C1 segment of cervical spinal cord (tissue), 14 donors: ENCODE measurements at places on chromosomes 7 and 10.

GRCh38 chr10:112201334-112201733, 17.8 kb upstream of the GPAM start:
- DNase-seq, result no peak

DNA sequence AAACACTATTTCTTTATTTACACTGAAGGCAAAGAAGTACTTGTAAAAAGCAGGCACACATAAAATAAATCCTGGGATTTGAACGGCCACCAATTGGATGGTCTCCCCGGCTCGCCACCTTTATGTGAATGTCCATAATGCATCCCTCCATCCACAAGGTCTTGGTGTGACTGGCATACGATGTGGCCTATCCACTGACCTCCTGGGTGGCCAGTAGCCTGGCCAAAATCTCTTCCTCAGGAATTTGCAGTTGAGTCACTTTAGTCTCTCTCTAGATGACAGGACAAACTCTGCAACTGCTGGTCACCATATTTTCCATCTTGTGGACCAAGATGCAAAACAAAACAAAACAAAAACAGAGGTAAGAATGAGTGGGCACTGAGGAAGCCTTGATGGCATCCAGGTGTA, 39.1 kb downstream of the CDK1 start:
- DNase-seq, result no peak

DNA sequence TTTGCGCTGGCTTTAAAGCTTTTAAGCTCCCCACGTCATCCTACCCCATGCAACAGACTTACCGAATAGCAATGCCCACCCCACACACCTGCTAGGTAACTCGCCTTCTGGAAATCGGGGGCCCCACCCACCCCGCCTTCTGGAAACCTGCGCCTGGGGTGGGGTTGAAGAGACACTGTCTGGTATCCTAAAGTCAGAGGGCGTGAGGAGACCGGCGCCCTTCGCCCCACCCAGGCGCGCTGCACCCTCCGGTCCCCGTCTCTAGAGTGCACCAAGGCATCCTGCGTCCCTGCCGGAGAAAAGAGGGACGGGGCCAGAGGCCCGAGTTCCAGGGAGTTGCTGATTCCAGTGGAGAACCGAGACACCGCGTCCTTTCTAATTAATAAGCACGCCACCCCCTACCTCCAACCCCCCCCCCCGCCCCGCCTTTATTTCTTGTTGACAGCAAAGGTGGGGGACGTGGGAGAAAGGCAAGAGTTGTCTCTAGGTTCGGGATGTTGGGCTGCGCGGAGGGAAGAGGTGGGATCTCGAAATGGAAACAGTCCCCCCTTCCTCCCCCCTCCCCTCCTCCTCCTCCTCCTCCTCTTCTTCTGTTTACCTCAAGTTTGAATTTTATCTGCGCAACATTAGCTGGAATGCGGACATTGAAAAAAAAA, 220.9 kb upstream of the MKLN1 start:
- peak; percentile 70 for DNase-seq

GRCh38 chr10:51788273-51788672, 88.9 kb upstream of the CSTF2T start:
- no peak for DNase-seq

- no peak for DNase-seq
Observed at GRCh38 chr10:20596911-20597310, 300.2 kb downstream of the NEBL start.

DNA sequence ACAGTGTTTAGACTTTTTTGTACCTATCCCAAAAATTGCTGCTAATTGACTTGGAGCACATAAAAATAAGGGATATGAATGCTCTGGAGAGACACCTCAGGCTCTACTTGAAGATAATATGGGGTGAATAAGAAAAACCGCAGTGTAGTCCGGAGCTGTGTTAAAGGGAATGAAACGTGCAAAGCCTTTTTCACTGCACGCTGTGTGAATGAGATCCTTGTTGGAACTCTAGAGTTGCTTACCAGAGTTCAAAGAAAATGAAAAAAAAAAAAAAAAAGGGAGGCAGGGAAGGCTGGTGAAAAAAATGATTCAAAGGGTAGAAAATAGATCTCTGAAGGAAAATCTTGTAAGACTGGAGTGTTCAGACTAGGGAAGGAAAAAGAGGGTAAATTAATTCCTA, 226.6 kb downstream of the LRMDA start:
- no peak for DNase-seq

DNA sequence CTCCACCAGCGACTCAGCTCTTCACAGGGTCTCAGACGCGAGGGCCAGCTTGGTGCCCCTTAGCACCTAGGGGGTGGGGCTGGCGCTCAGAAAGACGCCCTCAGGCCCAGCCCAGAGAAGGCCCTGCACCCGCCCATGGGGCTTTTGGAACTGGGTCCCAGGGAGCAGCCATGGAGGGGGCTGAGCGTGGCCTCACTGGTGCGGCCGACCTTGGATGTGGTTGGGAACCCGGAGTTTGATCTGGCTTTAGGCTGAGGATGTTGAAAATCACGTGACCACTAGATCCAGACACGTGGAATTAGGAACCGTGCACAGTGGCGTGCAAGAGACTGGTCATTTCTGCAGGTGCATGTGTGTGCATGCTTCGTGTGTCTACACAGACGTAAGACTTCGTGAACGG, 185.4 kb downstream of the DNAJB6 start:
- no peak for DNase-seq

DNA sequence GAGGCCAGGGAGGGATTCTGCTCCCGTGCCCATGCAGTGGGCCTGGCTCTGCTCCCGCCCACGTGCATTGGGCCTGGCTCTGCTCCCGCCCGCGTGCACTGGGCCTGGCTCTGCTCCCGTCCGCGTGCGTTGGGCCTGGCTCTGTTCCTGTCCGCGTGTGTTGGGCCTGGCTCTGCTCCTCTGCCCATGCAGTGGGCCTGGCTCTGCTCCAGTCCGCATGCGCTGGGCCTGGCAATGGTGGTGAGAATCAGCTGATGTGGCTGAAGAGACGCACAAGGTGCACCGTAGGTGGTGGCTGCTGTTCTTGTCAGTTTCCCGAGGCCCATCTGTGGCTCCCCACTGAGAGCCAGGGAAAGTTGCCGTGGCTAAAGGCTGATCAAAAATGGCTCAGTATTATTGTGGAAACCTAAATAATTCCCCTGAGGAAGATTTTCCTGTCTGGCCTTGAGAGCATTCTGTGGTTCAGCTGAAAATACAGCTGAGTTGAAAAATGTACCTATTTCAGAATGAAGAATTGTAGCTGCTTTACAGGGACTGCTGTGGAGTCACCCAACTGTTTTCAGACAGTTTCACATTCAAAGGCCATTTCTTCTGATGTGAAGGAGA, 572.4 kb downstream of the GLRX3 start:
- DNase-seq, result no peak

GRCh38 chr10:68103261-68103878, 5.9 kb upstream of the MYPN start:
- no peak for DNase-seq

DNA sequence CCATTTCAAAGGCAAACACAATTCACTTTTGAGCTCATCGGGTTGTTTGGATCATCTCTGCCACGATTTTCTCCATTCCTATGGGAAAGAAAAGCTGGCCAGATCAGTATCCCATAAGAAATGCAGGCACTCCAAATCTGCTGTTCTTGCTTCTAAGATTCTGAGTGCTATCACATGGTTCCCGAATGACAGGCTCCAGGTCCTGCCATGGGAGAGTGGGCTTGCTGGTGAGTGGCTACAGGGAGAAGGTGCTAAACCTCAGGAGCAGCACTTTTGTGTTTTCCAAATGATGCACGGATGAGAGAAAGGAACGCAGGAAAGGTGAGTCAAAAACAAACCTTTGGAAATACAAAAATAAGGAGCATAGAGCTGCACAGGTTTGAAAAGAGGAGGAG, 32.1 kb downstream of the MTURN start:
- no peak for DNase-seq
